ENCODE measurements at places on chromosomes 2 and 18.

DNA sequence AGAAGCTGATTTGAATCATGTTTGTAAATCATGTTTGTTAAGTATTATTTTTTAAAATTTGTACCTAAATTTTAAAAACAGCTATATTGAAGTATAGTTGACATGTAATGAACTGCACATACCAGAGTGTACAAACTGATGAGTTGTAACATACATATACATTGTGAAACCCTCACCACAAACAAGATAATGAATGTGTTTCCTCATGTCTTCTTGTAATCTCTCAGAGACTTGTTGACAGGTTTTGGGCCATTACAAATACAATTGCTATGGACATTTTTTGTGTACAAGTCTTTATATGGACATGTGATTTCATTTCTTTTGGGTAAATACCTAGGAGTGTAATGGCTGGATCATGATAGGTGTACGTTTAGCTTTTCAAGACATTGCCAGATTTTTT is 21.5 kb downstream of the WDR43 start:
- no peak for DNase-seq

DNA sequence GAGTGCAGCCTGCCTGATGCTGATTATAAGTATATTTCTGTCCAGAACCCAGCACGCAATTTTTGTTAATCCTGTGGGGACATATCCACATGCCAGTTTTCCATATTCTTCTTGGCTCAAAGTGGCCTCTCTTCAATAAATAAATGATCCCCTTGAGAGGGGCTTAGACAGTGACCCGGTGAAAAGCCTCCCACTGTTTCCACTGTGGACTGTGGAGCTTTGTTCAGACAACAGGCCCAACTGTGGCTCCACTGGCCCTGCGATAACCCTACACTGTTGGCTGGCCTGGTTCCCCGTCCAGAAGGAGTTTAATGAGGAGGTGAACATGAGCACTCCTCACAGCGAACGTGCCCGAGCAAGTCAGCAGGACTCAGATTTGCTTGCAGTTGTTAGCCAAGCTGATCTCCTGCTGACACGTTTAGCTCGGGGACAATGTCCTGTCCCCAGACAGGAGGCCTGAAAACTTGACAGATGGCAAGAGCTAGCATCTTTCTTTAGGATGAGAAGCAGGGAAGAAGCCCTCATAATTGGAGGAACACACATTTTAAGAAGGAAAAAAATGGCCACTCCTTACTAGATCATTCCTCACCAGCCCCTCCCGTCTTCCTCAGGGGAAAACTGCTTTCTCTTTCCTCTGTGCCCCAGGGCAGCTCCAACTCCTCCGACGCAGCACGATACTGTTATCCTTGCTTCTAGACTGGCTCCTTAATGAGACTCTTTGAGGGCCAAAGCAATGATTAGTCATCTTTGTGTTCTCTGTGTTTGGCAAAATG is 20.0 kb upstream of the MTCL1 start:
- peak; percentile 83 for DNase-seq

DNA sequence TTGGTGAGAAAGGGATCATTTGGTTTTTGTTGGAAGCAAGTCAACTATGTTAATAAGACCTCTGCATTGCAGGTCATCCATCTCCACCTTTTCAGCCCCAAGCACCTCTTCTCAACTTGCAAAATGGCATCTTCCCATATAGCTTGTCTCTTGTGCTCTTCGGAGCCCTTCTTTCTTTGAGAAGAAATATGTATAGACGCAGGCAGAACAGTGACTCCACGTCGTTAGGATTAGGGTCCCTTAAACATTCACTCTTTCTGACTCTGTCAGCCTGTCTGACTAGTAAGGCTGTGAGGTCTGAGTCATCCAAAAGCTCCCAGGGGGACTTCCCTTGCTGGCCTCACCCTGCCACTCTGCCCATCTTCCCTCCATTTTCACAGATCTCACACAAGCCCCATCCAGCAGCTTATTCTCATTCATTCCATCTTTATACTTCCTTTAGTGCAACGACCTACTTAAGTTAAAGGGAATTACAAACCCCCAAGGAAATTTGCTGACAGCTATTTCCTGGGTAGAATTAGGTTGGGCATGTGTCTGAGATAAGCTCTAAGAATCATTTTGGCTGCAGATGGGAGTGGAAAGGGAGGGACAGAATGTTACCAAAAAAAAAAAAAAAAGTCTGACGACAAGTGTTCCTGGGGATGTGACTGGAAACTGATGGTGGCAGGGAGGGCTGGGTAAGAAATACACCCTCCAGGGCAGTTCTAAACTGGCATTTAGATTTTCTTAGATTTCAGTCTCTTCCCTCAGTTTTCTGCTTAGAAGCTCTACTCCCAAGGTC is 37.7 kb upstream of the MEX3C start:
- DNase-seq, result peak; percentile 6

- no peak for DNase-seq
Observed at GRCh38 chr18:79642626-79643025, 37.0 kb upstream of the CTDP1 start.

- no peak for DNase-seq
Observed at GRCh38 chr2:191501561-191502168, 176.3 kb upstream of the NABP1 start.

- no peak for DNase-seq
Observed at GRCh38 chr2:12350821-12351220, 365.9 kb upstream of the TRIB2 start.

- DNase-seq, result no peak
Observed at GRCh38 chr2:237596520-237597195, 6.1 kb upstream of the RAB17 start.
